ENCODE measurements at places on chromosomes 6 and 20.

GRCh38 chr20:41436679-41437078, 70.1 kb upstream of the EMILIN3 start:
- DNase-seq, result peak; percentile 78

- no peak for DNase-seq
Measured at GRCh38 chr6:149779644-149779963, 30.1 kb downstream of the PCMT1 start.

GRCh38 chr6:138563650-138564049, 64.4 kb upstream of the NHSL1 start:
- DNase-seq, result peak; percentile 47

GRCh38 chr6:134079406-134079921, 27.0 kb upstream of the SLC2A12 start:
- no peak for DNase-seq

DNA sequence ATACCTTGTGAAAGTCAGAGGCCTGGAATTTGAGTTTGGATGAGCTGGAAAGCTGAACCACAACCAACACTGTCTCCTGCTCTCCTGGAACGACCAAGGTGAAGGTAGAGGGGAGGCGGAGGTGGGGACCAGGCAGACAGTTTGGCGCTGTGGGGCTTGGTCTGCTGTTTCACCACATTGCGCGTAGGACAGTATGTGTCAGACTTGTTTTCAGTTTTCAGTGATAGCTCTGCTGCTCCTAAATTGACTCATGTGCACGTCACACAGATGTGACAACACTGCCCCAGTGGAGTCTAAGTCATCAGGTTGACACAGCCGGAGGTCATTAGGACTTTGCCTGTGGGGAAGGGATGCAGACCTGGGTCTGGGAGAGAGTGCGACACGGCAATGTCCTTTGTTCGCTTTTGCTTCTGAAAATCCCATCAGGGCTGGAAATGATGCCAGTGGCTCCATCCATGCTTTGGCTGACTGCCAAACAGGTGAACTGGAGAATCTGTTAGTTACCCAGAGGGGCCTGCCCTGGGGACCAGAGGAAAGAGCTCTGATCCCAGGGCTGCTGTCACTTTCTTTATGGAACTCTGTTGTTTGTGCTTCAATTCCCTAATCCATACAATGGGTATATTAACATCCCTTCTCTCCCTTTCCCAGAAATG, 255.5 kb downstream of the CDC5L start:
- peak; percentile 43 for DNase-seq

DNA sequence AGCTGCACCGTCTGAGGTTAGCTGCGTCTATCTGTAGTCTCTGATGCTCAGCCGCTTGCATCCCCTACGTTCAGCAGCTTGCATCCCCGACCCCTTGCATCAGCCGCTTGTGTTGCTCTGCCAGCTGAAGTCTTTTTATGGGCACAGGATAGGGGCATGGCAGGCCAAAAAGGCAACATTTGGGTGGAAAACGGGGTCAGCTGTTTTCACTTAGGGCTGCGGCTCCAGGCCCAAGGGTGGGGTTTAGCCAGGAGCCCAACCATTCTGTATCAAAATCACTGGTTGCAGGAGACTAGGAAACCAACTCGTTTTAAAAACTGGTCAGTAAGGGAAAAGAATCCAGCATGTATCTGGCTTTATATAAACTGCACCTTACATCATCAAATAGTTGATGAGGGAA, 49.9 kb downstream of the FAM50B start:
- no peak for DNase-seq

- no peak for DNase-seq
Measured at GRCh38 chr6:119052292-119052889, 26.1 kb downstream of the FAM184A start.

DNA sequence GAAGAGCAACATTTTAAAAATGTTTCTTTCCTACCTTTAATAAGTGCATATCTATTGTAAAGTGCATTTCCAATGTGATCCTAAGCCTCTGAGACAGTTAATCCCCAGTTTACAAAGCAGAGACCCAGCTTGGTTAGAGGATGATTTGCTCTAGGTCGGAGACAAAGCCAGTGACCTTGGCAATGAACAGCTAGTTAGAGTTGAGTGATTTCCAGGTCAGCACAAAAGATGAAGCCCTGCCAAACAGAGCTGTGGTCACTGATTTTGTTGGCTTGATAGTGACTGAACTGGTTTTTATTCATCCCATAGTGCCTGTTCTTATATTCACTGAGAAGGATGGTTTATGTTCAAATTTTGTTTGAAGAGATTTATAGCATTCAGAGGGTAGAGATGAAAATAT, 56.6 kb upstream of the CD83 start:
- peak; percentile 33 for DNase-seq

- DNase-seq, result no peak
Measured at GRCh38 chr6:34592208-34592952, 36.3 kb upstream of the SPDEF start.

DNA sequence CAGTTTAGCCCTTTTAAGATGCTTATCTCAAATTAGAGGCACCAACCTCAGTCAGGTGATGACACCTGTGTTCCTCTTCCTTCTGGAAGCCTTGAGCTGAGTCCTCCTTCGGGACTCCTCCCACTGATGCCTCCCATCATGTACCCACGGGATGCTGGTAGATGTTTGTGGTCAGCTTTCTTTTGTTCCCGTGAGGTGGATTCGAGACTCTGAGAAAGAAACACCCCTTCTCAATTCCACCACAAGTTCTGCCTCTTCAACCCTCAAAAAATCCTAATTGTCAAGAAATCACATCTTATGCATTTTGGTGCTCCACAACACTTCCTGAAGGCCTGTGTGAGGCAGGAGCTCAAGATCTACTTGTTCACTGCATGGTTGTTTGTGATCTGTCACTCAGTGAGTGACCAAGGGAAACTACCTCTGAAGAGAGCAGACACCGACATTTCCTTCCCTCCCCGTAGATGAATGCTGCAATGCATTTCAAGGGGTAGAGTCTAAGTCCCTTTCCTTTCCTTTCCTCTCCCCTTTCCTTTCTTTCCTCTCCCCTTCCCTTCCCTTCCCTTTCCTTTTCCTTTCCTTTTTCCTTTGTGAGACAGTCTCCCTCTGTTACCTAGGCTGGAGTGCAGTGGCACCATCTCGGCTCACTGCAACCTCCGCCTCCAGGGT, 50.5 kb downstream of the PCNA start:
- no peak for DNase-seq

GRCh38 chr6:139313784-139314545, 22.2 kb upstream of the TXLNB start:
- no peak for DNase-seq

- DNase-seq, result no peak
Measured at GRCh38 chr6:92822222-92822621, 597.1 kb downstream of the EPHA7 start.

DNA sequence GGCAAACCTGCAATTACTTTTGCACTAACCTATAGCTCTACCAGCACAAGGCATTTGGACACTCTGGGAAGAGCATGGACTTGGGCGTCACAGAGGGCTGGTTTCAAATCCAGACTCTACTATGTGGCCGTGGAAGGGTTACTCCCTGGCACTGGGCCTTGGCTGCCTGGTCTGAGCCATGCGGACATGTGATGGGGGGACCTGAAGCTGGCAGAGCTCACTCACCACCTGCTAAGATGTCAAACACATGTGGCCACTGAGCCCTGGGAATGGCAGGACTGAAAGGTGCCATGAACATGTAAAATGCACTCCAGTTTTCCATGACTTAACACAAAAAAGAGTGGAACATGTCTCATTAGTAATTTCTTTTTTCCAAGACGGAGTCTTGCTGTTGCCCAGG, 23.7 kb downstream of the VSTM2L start:
- no peak for DNase-seq

DNA sequence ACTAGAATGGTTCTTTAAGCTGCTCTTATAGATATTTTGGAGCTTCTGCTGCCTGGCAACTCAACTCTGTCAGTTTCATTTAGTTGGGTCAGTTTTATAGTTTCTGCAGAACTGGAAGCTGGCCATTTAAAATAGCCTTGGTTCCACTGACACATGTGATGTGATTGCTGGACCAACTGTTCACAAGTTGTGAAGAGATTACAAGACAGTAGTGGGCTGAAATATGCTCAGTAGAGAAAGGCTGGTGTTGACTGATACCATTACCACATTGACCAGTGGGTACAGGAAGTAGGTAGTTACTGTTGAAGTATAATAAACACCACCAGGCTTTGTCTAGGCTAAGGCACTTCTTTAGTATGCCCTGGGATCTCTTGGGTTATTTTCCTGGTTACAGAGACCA, 39.0 kb downstream of the BCKDHB start:
- DNase-seq, result no peak

GRCh38 chr6:89258912-89259311, 41.8 kb upstream of the GABRR1 start:
- no peak for DNase-seq

GRCh38 chr6:98092331-98092730, 742.0 kb upstream of the POU3F2 start:
- DNase-seq, result no peak

- DNase-seq, result peak; percentile 50
Measured at GRCh38 chr6:116314878-116315277, 35.1 kb upstream of the TSPYL1 start.

DNA sequence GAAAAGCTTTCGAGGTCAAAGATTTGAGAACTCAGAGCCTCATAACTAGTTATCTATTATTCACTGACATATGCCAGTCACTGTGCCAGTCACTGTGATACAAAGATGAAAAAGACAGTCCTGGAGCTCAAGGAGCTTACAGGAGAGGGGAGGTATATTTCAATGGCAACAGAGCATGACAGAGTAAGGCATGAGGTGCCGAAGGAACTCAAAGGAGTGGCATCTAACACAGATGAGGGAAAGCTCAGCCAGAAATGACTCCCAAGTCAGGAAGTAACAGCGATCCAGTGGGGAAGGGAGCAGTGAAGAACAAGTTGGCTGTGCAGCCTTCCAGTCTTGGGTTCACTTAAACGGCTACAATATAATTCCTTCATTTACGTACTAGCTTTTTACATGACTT, 46.6 kb downstream of the DTNBP1 start:
- peak; percentile 61 for DNase-seq

DNA sequence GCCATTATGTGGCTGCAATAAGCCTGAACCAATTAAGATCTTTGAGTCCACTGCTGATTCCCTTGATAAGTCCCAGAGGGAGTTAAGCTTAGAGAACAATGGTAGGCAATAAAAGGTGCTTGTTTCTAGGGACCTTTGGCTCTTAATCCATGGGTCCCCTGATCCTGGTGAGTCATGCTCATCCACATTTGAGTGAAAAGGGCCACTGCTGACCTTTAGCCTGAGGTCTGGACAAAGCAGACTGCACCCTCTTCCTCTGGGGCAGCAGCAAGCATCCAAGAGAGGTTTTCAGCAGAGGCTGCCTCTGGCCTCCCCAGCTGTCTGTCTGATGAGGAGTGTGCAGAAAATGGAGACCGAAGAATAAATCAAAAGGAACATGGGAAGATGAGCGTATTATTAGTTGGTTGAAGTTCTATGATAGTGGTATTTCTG, 16.1 kb upstream of the SCGN start:
- DNase-seq, result no peak

DNA sequence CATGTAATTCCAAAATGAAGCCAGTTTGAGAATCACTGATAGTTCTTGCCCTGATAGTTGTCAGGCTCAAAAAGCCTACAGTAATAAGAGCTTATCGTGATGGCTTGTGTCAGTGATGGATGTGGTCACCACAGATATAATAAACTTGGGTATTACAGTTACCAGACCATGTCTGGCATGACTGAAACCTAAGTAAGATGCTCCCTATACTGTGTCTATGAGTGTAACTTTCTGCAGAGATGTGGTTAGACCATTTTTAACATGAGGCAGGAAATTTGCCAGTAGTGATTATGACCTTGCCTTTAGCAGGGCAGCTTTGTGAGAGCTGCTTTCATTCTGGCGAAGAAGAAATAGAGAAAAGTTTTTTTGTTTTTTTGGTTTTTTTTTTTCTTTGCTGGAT, 90.2 kb downstream of the ANKS1A start:
- DNase-seq, result no peak

DNA sequence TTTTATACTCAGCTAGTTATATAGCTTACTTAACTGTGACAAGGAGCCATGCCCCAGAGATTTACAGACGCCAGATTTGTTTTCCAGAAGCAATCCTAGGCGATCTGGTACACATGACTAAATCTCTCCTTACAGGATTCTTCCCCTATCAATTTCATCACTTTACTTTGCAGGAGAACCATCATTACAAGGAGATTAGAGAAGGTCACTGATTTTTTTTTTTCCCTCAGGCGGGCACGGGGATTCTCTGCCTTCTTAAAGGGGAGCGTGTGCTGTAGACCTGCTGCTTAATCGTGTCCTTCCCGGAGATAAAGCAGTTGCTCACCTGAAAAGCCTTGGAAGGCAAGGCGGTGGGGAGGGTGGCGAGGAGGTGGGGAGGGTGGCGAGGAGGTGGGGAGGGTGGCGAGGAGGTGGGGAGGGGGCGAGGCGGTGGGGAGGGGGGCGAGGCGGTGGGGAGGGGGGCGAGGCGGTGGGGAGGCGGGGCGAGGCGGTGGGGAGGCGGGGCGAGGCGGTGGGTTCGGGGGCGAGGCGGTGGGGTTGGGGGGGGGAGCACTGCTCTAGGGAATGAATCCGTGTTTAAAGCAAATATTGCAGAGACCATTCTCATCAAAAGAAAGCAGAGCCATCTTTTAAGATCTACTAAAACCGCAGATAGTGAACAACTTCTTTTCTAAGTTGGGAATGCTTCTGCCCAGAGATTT, 14.3 kb upstream of the MRAP2 start:
- DNase-seq, result no peak

DNA sequence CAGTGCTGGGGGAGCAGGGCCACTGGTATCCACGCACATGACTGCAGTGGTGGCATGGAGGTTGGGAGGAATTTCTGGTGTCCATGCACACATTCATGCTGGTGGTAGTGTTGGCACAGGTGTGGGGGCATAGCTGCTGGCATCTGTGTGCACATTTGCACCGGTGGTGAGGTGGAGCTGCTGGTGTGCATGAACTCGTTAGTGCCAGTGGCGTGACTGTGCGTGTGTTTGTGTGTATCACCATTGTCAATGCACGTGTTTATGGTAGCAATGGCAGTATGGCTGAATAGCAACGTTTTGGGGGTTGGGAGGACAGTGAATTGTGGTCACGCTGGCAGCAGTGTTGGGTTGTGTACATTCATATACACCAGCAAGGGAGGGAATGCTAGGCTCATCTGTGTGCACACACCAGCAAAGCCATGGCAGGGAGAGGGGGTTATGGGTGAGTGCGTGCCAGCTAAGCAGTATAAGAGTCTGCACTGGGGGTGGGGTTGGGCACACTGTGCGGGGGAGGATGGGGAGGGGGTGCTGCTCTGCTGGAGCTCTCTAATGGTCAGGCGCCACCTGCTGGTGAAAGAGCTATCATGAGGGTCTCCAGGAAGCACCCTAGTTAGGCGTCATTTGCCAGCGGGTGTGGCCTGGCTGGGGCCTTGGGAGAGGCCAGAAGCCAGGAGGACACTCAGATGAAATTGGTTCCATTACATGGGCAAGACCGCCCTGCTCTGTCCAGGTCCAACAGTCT, 626.1 kb upstream of the ID4 start:
- no peak for DNase-seq

DNA sequence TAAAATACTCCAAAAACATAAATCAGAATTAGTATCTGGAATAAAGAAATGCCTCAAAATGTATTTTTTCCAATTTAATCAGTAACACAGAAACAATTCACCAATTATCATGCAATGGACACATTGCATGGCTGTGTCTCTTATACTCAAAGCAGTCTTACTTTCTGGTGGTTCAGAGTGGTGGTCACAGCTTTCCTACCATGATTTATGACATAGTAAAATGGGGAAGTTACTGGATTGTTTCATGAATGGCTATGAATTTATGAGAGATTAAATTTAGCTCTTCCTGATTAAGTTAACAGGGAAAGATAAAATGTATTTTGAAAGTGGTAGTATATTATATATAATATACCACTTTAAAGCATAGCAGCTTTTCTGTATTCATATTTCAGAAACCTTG, 331.5 kb upstream of the MAP3K7 start:
- no peak for DNase-seq

Data from kidney tubule cell (primary cell).